ENCODE measurements at places on chromosomes 1 and 21. TPM values are rescaled to one million over a fixed set of nuclear protein-coding genes. Genes with fewer than 3 reads are reported as not detected.

- DNase-seq: no peak
Measured at GRCh38 chr1:117235863-117236465, 25.2 kb upstream of the VTCN1 start.

- no peak for DNase-seq
Measured at GRCh38 chr1:6090288-6090687, 44.6 kb downstream of the KCNAB2 start.

Gene CORT
- total RNA-seq: 0.29 TPM

Gene LCE3E
- total RNA-seq: not detected

- no peak for DNase-seq
Measured at GRCh38 chr1:213936571-213936970, 51.2 kb upstream of the PROX1 start.

GRCh38 chr21:29657240-29657989, 282.4 kb downstream of the GRIK1 start:
- DNase-seq: no peak

DNA sequence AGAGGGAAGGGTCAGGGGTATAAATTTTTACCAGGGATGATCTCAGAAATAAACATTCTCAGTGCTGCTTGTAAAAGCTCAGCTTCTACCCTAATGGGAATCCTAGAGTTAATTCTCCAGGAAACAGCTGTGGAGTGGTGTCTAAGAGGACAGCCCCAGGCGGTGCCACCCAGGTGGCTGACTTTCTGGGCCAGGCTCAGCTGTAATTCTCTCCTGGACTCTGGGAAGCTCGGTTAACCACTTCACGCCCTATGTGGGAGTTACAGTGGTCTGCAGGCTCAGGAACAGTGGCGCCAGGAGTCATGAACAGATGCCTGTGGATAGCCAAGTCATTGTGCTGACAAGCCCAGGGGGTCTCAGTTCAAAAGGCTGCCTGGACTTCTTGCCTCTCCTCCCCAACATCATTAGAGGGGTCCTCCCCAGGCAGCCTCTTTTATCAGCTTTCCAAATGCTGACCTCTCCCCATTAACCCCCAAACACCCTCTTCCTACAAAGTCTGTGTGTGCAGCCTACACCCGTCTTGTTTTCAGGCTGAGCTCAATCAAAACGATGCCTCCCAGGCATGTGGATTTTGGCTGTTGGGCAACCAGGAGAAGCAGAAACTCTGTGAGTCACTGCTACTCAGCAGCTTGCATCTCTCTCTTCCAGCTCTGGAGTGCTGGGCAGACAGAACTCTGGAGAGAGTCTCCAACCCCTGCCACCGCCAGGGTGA, 1.2 kb downstream of the HHIPL2 start:
- DNase-seq: no peak

Gene ARMH1
- total RNA-seq: 143 TPM

DNA sequence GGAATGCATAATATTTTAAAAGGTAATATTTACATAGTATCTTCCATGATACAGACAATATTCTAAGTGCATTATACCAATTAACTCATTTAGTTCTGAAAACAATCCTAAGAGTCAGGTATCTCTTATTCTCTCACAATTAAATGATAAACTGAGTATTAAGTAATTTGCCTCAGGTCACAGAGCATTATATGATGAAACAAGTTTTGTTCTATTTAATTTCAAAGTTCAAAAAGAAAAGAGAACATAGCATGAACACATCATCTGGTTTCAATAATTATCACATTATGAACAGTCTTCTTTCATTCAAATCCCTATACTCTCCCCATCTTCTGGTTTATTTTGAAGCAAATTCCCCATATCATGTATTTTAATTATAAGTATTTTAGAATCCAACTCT, 927.5 kb downstream of the ADGRL2 start:
- DNase-seq: no peak

- no peak for DNase-seq
Measured at GRCh38 chr1:241841691-241842090, 6.3 kb upstream of the EXO1 start.

DNA sequence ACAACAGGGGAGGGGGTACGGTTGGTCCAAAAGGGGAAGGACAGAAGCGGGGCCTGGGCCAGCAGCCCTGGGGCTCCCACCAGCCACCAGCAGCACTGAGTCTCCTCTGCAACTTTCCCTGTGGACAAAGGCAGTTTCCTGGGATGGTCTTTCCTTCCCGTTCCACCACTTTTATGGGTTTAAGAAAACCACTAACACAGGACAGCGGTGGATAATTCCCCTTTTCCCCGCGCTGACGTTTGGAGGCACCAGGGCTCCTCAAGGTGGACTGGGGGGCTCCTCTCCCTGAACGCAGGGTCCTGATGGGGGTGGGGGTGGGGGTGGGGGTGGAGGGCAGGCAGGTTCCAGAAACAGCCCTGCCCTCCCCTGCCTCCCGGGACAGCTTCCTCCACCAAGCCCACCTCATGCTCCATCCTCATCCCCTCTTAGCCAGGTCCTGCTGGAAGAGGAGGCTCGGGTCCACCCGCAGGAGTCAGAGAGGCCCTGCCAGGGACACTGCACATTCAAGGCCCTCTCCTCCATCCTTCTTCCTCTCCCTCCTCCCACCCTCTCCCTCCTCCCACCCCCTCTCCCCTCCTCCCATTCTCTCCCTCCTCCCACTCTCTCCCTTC, 4.8 kb upstream of the COL6A1 start:
- DNase-seq: no peak

GRCh38 chr1:31936278-31936980, 1.7 kb downstream of the PTP4A2 start:
- DNase-seq: no peak

Gene LEFTY1
- 0.22 TPM for total RNA-seq

DNA sequence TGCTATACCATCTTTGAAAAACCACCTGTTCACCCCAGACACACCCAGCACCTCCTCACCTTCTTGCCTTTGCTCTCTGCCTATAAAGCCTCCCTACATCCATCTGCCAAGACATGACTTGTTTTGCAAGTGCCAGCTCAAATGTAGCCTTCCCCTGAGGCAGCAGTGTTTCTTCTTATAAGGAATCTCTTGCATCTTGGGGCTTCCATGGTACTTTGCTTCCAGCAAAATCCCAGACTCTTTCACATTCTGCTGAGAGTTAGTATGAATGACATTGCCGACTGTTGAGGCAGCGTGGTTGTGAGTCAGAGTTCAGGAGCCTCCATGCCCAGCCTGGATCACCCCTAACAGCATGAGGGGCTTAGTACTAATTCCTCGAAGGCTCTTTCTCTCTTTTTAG, 217.4 kb upstream of the RUNX1 start:
- DNase-seq: no peak

GRCh38 chr21:38957575-38958322, 152.0 kb downstream of the ETS2 start:
- DNase-seq: no peak

Gene GSTM1
- total RNA-seq: not detected

GRCh38 chr1:40751802-40752201, 31.8 kb upstream of the KCNQ4 start:
- no peak for DNase-seq

DNA sequence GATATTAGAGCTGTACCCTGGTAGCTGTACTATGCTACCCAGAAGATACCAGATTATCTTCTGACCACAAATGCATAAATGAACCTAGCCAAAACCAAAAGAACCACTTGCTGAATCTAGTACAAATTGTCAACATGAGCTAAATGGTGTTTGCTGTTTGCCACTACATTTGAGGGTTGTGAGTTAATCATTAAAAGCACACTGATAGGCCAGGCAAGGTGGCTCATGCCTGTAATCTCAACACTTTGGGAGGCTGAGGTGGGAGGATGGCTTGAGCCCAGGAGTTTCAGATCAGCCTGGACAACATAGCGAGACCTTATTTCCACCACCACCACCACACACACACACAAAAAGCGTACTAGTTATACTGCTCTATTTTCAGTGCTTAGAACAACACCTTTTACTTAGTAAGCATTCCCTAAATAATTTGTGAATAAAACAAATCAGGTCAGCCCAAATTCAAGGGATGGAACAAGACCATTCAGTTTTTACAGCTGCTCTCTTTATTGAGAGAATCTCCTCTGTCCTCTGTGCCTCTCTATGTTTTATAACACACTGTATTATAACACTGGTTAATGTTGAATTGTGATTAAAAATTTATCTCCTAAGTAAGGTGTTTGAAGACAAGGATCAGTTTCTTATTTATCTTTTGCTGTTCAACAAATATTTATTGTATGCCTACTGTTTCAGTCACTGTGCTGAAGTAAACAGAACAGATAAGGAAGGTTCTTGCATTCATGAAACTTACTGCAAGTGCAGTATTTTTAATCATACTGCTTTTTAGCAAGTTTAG, 44.0 kb downstream of the MAGI3 start:
- DNase-seq: no peak

DNA sequence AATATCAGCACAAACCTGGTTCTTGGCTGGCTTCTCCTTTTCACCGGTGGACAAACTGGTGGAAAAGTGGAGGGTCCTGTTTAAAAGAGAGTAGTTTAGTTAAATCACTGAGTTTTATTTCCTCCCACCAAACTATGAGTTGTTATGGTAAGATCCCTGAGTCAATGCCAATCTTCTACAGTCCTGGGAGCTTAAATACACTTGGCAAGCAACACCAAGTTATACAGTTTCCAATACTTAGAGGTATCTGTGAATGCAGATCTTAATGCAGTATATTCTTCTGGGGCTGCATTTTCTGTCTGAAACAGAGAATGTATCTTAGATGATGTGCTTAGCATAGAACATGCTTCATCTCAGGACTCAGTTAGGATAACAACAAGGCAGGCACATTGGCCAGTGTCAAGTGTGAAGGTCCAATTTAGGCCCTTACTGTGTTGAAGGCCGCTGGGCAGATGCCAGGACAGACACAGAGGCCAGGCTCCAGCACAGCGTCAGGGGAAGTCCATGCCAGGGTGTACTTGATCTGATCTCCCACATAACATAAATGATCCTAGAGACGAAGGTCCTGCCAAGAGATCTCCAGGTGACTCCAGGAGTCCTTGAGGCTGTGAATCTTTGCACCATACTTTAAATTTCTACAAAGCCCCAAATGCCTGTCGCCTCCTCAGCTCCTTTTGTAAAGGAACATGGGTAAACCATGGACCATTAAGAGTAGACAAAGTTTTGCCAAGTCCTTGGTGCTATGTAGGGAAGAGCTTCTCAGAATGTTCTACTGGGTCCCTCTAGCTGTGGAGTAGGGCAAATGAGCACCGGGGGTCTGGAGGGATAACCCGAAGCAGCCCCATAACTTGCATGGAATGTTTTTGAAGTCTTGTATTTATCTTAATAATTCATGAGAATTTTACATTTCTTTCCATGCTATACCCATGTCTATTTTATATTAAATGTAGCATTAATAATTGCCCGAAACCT, 76.8 kb downstream of the KCNJ15 start:
- DNase-seq: no peak

Gene FCMR
- total RNA-seq: 49.6 TPM

DNA sequence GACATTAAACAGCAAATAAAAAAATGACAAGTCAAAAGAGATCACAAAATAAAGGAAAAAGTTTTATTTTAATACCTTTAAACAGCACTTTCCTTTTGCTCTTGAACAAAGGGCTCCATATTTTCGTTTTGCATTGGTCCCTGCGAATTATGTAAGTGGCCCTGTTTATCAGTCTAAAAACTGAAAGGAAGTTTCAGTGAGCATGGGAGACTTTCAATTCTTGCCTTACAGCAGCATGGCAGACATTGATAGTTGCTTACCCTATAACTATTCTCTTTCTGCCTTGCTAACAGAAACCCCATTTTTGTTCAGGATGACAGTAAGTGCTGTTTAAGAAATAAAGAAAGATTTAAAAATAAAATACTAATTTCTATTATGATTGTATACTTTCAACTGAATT, 5.2 kb upstream of the SH3GLB1 start:
- no peak for DNase-seq

Gene ST6GALNAC3
- total RNA-seq: 2.5 TPM

DNA sequence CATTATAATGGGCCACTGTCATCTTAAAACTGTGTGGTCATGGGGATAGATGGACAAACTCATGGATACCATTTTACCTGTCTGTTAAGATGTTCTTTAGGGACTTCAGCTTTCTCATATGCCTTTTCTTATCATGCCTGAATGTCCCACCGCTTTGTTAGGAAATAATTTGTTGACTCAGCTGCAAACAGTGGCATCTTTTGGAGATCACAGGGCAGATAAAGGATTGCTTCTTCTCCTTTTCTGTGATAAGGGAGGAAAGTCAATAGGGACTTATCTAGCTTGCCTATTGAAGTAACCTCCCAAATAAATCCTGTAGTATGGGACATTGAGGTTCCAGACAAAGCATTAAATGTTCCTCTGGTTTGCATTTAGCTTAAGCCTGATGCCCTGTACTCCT, 79.8 kb upstream of the KIAA0040 start:
- no peak for DNase-seq

Gene OR2L13
- total RNA-seq: not detected

Measured in activated naive CD4-positive, alpha-beta T cell treated with anti-CD3 and anti-CD28 coated beads for 36 hours (primary cell).